Dorsolateral prefrontal cortex (tissue), 122 donors: ENCODE measurements at places on chromosomes 3 and 15.

GRCh38 chr15:95449230-95449628 is 881.3 kb upstream of the NR2F2 start:
- DNase-seq = no peak

- no peak for DNase-seq
Observed at GRCh38 chr15:91219206-91219605, 119.1 kb downstream of the SV2B start.

DNA sequence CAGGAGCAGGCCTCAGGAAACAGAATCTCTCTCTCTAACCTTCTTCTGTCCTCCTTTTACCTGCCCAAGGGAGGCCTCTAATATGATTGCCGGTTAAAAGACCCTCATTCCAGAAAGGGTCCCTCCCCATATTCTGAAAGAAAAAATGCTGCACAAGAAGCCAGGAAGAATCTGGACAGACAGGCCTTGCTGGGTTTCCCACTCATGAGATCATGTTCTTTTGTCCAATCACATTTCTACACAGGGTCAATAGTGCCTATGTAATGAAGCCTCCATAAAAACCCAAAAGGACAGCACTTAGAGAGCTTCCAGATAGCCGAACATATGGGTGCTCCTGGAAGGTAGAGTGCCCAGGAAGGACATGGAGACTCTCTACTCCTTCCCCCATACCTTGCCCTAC is 146.0 kb downstream of the MYO9A start:
- no peak for DNase-seq

- no peak for DNase-seq
Observed at GRCh38 chr15:63244976-63245645, 32.3 kb upstream of the APH1B start.

DNA sequence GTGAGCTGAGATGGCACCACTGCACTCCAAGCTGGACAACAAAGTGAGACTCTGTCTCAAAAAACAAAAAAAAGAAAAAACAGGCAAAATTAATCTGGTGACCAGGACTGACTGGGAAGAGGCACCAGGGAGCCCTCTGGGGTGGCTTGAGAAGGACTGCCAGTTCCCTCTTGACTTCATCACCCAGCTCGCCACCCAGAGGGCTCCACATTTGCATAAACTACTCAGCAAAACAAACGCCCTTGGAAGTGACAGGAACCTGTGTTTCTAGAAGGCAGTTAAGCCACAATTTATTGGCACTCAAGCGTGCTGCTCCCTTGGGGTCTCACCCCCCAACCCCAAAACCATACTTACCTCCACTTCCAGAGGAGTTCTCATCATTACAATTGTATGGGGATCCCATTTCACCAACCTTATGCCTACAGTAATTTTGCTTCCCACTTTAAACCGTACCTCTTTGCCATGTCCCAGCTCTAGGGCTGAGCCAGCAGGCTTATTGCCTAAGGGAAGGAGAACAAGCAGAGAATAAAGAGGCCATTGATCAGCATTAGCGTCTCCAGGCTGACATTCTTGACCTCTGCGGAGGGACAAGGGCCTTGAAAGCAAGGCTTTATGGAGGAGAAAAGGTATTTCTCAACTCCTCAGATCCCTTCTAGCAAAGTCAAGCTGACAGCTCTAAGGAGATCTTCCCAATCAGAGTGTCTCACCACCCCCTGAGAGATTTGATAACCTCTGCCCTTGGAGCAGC is 357.4 kb downstream of the SHQ1 start:
- no peak for DNase-seq

DNA sequence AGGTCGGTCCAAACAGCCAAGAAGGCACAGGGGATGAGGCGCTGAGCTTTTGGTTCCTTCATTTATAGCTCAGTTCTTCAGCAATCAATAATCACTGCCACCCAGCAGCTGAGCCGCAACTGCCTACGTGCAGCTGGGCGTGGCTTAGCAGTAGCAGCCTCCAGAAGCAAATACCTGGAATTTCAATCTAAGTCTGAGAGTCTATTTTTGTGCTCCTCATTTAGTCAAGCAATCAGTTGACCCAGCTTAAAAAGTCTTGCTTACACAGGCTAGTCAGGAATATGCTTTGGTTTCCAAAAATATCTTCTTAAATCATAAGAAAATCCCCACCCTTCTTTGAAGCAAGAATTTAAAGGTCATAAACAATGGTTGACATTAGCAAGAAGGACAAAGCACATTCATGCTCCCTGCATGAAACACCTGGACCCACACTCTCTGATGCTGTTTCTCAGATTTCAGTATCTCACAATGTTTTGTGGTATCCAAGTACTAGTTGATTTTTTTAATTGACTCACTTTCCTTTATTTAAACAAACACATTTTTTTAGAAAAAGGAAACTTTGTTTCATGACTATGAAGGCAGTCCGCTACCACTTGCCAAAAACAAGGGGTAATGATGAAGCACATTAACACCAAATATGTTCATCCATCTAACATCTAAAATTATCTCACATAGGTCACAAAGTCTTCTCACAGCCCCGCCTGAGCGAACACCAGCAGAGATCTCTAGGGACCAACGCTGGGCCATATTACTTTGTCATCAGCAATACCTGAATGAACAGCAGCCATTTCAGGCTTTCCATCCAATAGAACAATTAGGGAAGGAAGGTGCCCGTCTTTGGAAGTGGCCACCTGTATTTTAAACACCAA is 106.1 kb downstream of the OXNAD1 start:
- no peak for DNase-seq

GRCh38 chr3:192395506-192395905 is 331.8 kb downstream of the FGF12 start:
- no peak for DNase-seq

DNA sequence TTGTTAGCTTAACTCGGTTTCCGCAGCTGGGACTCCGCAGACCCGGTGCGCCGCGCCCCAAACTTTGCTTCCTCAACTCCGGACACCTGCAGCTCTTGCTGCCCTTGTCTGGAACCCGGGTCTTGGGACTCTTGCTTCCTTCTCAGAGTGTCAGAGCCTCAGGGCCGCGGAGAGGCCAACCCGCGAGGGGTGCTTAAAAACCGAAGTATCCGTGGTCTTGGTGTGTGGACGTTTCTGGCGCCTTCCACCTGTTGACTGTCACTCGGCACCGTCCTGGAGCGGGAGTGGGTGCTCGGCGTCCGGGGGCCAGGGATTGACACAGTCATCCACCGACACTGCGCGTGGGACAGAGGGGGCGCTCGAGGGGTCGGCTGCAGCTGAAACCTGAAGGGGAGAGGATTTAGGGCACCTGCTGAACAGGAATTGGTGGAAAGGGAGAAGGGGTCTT is 386 bp downstream of the SQOR start:
- no peak for DNase-seq

DNA sequence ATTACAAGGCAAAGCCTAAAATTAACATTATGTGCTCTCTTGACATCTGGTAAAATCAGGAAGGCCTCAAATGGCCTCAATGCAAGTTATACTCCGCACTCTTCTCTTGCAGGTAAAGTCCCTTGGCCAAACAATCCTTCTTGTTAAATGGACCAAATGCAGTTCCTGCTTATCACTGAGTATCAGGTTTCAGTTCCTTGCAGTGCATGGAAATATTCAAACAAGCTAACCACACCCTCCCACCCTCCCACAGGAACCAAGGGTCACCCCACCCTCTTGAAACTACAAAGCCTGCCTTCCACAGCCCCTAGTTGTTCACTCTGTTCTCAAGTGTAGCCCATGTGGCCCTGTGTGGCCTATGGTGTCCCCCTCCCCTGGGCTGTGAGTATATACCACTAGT is 171.9 kb upstream of the CADPS start:
- no peak for DNase-seq

DNA sequence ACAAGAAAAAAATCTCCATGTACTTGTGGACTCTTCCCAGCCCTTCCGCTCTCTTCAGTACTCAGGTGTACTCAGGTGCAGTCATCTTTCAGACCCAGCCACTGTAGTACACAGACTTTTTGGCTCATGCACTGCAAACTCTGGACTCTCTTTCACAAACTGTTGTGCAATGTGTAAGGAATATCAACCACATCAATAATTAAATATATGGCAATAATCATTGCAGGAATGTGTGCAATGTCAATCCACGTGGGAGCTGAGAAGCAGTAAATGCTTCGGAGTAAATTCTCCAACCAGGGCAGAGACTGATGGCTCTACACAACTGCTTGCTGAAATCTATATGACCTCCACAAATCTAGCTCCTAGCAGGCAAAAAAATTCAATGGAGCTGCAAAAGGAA is 287.3 kb upstream of the COL8A1 start:
- DNase-seq = no peak

DNA sequence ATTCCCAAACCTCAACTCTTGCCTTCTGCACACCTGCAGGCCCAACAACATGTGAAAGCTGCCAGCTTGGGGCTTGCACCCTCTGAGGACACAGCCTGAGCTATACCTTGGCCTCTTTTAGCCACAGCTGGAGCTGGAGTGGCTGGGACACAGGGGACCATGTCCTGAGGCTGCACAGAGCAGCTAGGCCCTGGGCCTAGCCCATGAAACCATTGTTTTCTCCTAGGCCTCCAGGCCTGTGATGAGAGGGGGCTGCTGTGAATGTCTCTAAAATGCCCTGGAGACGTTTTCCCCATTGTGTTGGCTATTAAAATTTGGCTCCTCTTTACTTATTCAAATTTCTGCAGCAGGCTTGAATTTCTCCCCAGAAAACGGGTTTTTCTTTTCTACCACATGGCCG is 7.2 kb downstream of the ZKSCAN7 start:
- DNase-seq = no peak

DNA sequence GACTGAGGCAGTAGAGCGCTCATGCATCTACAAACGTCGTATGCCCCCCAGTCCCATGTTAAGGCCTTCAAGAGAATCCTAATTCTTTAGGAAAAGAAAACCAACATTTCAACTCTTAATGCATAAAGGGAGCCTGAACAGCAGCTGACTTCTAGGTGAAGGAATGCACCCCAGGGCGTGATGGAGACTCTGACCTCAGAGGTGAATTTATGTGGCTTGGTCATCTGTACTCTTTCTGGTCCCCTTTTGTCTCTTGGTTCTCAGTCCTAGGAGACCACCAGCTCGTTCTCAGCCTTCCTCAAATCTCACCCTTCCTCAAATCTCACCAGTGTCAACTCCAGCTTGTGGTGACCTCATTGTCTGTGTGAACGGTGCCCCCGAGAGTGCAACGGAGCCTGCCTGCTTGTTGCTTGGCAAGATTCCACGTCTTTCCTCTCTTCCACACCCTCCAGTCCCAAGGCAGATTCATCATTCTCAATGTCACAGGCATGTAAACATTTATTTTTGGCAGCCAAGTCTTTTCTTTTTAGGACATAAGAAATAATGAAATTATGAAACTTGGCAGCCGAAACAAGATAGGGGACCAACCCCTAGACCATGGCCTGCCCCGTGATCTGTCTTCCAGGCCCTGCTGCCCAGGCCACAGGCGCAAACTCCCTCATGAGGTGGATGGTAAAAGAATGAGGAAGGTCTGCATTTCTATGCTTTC is 166.2 kb downstream of the ADAMTS17 start:
- no peak for DNase-seq

GRCh38 chr15:59200560-59200959 is 6.1 kb upstream of the LDHAL6B start:
- no peak for DNase-seq

DNA sequence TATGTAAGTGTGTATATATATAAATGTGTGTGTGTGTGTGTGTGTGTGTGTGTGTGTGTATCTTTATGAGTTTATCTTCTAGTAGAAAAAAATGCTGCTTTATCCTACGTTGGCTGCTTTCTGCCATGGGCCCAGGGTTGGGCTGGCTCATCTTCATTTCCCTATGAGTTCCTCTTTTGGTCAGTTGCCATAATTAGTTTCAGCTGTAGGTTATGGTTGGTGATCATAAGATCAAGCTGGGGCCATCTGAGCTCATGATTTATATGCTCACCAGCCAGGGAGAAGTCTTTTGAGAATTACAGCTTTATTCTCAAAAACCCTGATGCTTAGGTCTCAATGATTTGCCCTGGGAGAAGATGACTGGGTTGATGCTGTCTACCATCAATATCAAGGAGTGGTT is 775.8 kb upstream of the ARPP21 start:
- no peak for DNase-seq

DNA sequence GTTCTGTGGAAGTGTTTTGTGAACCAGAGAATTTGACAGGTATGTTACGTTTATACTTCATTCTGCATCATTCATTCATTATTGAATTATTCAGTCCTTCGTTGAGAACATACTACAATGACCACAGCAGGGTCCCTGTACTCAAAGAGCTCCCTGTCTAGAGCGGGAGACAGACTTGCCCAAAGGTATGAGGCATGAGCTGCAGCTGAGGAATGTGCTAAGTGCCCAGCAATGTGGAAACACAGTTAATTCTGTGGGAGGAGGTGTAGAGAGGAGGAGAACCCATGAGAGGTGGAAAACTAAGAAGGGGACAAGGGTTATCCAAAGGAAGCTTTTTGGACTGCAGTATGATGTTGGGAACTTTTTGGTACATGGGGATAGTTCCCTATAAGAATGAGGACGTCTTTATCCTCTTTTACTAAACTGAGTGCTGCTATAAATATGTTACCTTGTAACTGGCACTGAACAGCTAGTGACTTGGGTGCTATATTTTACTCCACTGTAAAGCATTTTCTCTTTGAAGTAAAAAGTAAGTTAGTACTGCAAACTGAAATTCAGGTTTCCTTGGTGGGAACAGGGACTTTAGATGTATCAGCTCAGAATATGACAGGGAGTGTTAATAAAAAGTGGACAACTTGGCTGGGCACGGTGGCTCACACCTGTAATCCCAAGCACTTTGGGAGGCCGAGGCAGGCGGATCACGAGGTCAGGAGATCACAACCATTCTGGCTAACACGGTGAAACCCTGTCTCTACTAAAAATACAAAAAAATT is 5.7 kb downstream of the SMAD3 start:
- DNase-seq = no peak

GRCh38 chr3:78832785-78833204 is 935.0 kb downstream of the ROBO1 start:
- no peak for DNase-seq

DNA sequence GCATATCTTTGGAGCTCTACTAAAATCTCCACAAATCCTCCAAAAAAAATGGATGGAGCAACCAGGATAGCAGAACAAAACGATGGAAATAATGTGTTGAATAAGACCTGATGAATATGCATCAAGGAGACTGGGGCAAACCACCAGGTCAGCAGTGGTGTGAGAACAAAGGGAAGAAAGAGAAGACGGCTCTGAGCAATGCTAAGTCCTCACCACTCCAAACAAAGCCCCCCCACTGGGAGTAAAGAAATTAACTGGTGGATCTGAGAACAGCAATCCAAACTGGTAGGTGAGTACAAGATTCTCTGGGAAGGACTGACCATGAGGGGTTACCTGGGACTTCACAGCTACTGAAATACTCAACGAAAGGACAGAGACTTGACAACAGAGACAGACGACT is 977.3 kb downstream of the TBL1XR1 start:
- no peak for DNase-seq

GRCh38 chr3:159169828-159170227 is 368.0 kb downstream of the MFSD1 start:
- no peak for DNase-seq

GRCh38 chr15:66290518-66290917 is 2.9 kb upstream of the DIS3L start:
- DNase-seq = no peak

GRCh38 chr15:33234020-33234461 is 39.5 kb upstream of the FMN1 start:
- DNase-seq = peak; percentile 6
